ENCODE measurements at places on chromosomes 7 and 10.

- no peak for DNase-seq
Measured at GRCh38 chr7:127758105-127758504, 106.1 kb downstream of the SND1 start.

- no peak for DNase-seq
Measured at GRCh38 chr10:77006836-77007511, 630.6 kb downstream of the KCNMA1 start.

DNA sequence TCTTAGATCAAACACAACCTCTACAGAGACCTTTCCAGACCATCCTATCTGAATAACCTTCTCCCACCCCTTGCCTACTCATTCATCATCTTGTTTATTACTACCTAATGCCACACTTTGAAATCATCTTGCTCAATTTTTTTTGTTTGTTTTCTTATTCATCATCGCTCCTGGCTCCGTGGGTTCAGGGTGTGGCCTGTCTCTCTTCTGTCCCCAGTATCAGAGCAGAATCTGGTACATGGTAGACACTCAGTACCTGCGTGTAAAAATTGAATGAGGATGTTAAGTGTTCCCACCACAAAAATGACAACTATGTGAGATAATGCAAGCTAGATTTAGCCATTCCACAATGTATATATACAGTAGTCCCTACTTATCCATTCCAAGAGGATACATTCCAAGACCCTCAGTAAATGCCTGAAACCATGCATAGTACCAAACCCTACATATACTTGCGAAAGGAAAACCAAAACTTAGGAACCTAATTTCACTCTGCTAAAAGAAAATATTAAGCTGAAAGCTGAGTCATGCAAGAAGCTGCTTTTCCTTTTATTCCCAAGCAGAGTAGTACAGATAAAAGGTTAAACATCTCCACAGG is 72.1 kb upstream of the SEC61G start:
- DNase-seq = peak; percentile 44

- DNase-seq = no peak
Measured at GRCh38 chr10:119136084-119136483, 29.4 kb downstream of the SFXN4 start.

- DNase-seq = peak; percentile 4
Measured at GRCh38 chr7:15197042-15197977, 294.8 kb upstream of the DGKB start.

- DNase-seq = peak; percentile 62
Measured at GRCh38 chr7:90180011-90180585, 25.8 kb downstream of the STEAP1 start.

- no peak for DNase-seq
Measured at GRCh38 chr7:27424749-27425148, 182.1 kb downstream of the EVX1 start.

GRCh38 chr10:69449841-69450240 is 1.4 kb upstream of the TSPAN15 start:
- DNase-seq = no peak

- DNase-seq = peak; percentile 39
Measured at GRCh38 chr7:157355784-157356511, 19.1 kb downstream of the DNAJB6 start.

DNA sequence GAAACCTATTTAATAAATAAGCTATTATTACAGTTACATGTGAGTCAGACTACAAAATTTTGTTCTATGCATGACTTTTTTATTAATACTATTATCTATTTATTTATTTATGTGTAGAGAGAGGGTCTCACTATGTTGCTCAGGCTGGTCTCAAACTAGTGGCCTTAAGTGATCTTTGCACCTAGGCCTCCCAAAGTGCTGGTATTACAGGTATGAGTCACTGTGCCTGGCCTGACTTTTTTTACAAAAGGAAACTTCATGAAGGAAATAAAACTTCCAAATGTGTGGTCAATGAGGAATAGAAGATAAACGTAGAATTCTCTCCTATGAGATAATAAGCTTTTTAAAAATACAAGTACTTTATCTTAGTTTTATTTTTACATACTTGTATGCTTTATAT is 19.0 kb downstream of the COL28A1 start:
- DNase-seq = no peak

DNA sequence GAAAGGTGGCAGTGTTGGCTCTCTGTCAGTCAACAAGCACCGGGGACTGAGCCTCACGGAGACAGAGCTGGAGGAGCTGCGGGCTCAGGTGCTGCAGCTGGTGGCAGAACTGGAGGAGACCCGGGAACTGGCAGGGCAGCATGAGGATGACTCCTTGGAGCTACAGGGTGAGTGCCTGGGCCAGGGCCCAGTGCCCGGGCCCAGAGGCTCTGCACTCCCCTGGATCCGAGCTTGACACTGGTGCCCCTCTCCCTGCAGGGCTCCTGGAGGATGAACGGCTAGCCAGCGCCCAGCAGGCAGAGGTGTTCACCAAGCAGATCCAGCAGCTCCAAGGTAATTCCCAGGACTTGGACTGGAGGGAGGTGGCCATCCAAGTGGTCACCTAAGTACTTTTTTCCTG is 2.7 kb downstream of the CCDC136 start:
- no peak for DNase-seq

- DNase-seq = peak; percentile 99
Measured at GRCh38 chr7:17600340-17600752, 301.9 kb downstream of the AHR start.

DNA sequence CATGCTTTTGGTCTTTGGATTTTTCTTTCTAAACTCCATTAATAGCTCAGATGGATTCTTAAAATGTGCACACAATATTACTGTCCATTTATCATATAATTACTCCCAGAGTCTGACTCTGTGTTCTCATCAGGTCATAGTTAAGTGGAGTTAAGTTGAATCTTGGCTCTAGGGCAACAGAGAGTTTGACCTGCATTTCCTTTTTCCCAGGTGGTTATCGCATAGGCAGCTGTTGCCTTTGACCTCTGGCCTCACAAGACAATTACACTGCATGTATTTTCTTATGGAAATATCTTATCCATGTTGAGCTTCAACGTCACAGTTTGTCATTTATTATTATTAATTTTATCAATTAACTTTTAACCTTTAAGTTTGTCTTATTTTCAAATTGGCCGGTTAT is 237.5 kb upstream of the HGF start:
- DNase-seq = no peak

GRCh38 chr7:107754642-107755041 is 10.7 kb downstream of the CBLL1 start:
- DNase-seq = no peak

GRCh38 chr7:143283381-143283780 is 1.4 kb upstream of the TMEM139 start:
- DNase-seq = no peak

GRCh38 chr10:88707429-88708155 is 1.5 kb downstream of the LIPK start:
- peak; percentile 87 for DNase-seq

DNA sequence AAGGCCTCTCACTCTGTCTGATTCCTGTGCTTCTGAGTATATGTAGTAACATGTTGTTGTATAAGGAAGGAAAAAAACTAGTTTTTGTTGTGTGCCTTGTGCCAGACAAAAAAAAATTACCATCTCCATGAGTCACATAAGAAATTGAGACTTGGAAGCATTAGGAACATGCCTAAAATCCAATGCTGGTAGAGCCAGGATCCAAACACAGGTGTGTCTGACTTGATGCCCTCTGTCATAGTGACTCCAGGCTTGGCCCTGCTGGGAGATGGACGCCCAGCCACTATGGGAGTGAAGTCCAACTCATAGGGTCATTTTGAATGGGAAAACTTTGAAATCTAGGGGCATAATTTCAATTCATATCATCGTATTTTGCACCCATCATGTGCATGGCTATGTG is 38.0 kb downstream of the PYROXD2 start:
- DNase-seq = no peak

DNA sequence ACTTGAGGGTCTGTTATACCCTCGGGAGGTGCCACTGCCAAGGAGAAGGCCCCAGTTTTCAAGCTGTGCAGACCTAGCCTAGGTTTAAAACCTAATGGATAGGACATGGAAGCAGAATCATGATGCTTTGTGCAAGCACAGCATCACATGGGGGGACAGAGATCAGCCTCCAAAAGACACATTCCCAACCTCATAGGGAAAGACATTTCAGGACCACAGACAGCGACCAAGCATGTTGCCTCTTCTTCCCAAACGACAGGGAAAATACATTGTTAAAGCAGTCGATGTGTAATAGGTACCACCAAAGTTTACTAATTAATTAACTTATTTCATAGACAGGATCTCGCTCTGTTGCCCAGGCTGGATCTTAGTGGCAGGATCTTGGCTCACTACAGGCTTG is 573.9 kb downstream of the TCERG1L start:
- no peak for DNase-seq

Data from astrocyte (in vitro differentiated cells and primary cell).